NCI-H1930 (cell line): ENCODE measurements at places on chromosomes 12 and 14.

DNA sequence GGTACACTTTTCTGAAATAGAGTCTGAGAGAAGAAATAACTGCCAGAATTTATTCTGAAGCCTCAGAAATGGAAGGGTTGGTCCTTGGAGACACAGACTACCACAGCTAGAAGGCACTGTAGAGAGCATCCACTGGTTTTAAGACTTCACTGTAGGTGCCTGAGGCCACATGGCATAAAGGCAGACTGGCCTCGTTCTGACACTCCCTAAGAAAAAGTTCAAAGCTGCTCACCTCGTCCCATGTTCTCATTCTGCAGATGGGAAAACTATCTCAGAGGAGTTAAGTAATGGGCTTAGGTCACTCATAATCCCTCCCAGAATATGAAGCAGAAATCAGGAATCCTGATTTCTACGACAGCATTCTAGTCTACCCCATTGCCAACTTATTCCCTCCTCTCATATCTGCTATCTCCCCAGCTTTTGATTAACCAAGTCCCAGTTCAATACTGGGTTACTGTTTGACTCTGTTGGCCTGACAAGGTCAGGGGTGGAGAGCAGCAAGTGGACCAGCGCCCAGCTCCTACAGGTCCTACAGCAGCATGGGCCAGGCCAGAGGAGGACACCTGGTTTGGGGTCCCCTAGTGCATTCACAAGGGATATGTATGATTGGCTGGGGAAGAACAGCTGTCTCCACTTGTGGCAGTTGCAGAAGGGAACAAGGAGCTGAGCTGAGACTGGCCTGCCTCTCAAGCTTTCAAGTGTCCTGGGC lies 3.7 kb downstream of the ITGA5 start:
- no peak for DNase-seq

- no peak for DNase-seq
These were observed 29.1 kb downstream of the OSBPL8 start for GRCh38 chr12:76530516-76530915.

DNA sequence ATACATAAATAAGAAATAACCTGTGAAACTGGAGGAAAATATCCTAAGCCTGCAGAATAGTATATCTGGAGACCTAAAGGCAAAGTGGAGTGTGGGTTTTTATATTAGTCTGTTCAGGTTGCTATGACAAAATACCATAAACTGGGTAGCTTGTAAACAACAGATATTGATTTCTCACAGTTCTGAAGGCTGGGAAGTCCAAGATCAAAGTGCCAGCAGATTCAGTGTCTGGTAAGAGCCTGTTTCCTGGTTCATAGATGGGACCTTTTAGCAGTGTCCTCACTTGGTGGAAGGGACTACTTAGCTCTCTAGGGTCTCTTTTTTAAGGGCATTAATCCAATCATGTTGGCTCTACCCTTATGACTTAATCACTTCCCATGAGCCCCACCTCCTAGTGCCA lies 25.4 kb upstream of the NEDD1 start:
- no peak for DNase-seq

DNA sequence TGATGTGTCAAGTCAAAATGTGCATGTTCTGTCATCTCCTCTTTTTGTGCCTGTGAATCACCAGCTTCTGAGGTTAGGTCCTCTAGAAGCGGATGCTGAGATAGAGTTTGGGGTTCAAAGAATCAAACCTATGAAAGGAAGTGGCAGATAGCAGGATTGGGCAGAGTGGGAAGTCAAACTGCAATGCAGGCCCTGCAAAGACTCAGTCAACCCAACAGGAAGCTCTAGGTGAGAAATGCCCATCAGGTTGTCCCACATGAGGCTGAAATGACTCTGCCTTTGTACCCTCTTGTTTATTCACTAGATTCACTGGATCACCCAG lies 4.5 kb upstream of the MIA2 start:
- DNase-seq: no peak

DNA sequence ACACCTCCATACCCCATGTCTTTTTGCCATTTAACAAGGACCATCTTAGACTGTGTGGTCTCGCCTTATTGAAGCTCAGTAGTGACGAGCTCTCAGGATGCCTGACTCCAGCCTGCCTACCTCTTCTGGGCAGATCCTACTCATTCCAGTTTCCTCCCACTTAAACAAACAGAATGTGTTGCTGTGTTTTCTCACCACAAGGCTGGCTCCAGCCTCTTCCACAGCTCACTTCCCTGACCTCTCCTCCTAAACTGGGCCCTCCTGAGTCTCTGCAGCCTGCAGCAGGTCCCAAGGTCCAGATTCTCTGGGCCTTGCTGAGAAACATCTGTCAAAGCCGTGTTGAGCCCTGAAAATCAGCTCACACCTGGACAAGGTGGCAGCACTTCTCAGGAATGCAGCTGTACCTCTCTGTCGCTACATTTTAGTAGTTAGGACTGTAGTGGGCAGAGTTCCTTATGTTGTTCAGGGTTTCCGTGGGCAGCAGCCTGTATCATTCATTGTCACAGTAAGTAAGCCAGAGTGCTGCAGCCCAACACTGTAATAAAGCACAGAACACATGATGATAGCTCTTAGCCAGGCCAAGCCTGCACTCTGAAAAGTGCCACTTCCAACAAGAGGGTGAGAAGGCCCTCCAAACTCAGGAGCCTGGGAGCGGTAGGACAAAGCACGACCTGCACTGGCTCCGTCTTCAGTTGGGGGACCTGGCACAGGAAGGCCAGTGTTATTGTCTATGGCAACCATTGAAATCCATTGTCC lies 68.5 kb downstream of the NKX2-1 start:
- no peak for DNase-seq
